ENCODE measurements at places on chromosomes 3 and 15.

GRCh38 chr3:197349368-197349767 lies 51.0 kb upstream of the DLG1 start:
- DNase-seq = no peak

GRCh38 chr15:96038650-96039049 lies 291.9 kb upstream of the NR2F2 start:
- no peak for DNase-seq

- DNase-seq = no peak
Measured at GRCh38 chr3:167225821-167226220, 154.3 kb downstream of the ZBBX start.

- DNase-seq = no peak
Measured at GRCh38 chr3:128016502-128016901, 35.7 kb upstream of the SEC61A1 start.

DNA sequence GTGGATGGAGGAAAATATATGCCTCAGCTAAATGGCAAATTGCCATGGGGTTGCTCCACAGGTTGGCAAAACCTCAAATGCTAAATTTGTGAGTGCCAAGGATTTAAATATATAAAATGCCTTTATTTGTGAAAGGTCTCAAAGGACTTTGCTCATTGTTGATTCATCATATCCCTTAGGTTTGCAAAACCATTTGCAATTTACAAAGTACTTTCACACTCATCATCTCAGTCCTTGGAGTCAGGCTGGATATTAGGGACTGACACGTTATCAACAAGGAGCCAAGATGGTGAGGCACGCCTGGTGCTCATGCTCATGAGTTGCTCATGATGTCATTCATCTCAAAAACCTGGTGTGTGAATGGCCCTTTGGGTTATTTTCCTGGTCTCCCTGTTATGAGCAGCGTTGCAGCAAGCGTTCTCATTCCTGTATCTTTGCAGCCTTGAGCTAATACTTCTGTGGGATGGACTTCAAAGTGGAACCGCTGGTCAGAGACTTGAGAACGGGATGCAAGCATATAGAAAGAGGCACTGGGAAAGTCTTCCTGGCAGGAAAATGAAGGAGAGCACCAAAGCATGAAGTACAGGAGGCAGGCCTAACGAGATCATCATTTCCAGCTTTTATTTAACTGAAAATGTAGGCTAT lies 66.0 kb downstream of the MYO1E start:
- DNase-seq = no peak

DNA sequence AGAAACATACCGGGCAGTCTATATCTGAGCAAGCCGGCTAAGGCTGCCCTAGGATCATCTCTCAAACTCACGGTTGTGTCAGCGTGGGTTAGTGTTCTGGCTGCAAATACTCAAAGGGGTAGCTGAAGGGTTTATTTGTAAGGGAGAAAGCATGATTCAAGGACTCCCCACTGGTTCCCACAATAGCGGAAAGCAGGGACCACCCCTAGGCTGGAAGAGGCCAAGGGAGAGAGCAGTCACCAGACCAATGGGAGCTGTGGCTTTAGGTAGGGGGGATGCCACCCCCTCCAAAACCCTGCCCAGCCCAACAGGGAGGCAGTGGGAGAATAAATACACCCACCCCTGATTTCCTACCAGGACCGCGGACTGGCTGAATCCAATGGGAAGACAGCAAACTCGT lies 7.3 kb upstream of the LMCD1 start:
- no peak for DNase-seq

DNA sequence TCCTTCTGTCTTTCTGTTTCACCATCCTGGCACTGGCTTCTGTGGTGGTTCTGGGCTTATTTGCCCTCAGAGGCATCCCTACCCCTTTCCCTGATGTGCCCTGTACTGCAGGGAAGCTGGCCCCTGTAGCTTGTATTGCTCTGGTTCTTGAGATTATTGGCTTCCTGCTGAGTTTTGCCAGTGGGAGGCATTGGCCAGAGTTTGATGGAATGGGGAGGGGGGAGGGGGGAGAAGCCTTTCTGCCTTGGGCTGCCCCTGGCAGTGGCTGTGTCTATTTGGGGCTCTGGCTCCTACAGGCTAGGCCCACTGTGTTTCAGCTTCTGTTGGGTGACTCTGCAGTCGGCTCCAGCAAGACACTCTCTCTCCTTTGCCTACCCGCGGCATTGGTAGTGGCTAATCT lies 41.6 kb upstream of the SEMA6D start:
- DNase-seq = no peak

GRCh38 chr15:63793046-63793483 lies 40.7 kb downstream of the HERC1 start:
- no peak for DNase-seq

GRCh38 chr3:145182196-145182911 lies 978.6 kb downstream of the PLOD2 start:
- DNase-seq = no peak

GRCh38 chr15:70494852-70495571 lies 268.3 kb downstream of the UACA start:
- DNase-seq = no peak

DNA sequence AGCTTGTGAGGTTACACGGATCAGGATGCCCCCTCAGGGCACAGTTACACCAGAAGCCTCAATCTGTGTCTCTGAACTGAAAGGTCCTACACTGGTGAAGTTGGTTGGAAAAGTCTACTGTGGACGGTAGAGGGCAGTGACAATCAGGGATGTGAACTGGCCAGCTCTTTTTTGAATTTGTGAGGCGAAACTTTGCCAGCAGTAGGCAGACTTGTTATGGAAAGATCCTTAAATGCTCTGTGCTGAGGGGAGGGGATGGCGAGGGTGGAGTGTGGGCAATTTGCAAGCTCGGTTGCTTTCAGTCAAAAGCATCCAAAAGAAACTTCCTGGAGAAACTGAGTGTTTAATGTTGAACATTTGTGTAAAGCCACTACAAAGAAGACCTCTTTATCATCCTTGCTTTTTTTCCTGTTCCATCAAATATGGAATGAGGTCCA lies 127.4 kb upstream of the ABHD17C start:
- peak; percentile 72 for DNase-seq

GRCh38 chr15:89805241-89806209 lies 9.1 kb downstream of the ANPEP start:
- DNase-seq = no peak

GRCh38 chr3:108378153-108378951 lies 82.0 kb downstream of the HHLA2 start:
- no peak for DNase-seq

- no peak for DNase-seq
Measured at GRCh38 chr15:49620199-49620598, 419 bp downstream of the FAM227B start.

DNA sequence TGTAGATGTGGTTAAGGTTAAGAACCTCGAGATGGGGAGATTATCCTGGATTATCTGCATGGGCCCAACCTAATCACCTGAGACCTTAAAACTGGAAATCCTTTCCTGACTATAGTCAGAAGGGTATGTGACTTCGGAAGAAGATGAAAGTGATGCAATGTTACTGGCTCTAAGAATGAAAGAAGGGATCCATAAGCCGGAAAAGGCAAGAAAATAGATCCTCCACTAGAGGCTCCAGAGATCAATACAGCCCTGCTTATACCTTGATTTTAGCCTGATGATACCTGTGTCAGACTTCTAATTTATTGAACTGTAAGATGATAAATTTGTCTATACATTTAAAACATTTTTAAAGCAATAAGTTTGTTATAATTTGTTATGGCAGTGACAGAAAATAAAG lies 21.5 kb upstream of the GASK1A start:
- DNase-seq = no peak

DNA sequence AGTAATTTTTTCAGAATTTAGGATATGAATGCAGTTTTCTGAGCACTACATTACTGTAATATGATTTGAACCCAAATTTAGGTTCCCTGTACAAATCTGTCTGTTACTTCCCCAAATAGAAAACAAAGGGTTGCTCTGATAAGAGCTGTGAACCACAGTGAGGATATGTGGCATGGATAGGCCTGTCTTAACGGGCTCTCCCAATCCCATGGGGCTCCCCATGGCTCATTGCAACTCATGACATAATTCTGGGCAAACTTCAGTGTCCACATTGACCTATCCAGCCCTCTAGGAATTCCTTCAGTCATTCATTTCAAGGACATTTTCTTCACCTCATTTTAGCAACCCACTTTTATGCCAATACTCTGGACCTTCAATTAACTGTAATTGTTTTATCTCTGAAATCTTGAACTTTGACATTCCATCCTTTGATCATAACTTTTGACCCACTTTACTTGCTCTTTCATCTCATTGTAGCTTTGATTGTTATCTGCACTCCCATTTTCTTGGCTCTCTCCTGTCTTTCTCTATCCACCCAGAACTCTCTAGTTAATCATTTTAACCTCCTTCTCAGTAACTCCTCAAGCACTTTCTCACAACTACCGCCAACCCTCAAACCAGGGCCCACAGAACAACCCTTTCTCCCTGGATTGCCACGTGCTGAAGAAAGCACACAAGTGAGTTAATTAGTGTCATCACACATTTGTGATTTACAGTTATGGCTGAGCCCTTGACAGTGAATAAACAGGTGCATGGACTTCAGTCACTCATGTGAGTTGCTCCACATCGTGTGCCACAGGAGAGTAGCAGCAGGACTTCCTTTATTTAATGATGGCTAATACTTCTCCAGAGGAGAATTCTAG lies 94.9 kb upstream of the AADACL2 start:
- no peak for DNase-seq

GRCh38 chr15:99279827-99280226 lies 28.5 kb downstream of the LRRC28 start:
- no peak for DNase-seq

GRCh38 chr15:78362716-78363380 lies 22.7 kb downstream of the CRABP1 start:
- DNase-seq = no peak

- no peak for DNase-seq
Measured at GRCh38 chr3:140303875-140304274, 368.9 kb downstream of the CLSTN2 start.

GRCh38 chr3:123047062-123047319 lies 19.4 kb upstream of the SEMA5B start:
- DNase-seq = no peak

DNA sequence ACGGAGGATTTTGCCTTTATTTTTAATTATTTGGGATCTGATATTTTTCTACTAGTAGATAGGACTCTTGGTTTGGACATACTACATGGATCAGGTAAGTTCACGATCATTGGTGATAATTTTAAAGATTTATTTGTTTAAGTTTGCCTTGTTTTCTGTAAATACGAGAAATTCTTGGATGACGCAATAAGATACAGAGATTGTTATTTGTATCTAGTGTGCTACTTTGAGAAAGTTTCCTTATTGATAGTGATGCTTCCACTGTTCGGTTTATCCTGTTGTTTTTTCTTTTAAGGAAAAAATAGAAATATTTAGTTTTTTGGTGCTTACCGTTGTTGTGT lies 577 bp downstream of the CHD2 start:
- DNase-seq = no peak

DNA sequence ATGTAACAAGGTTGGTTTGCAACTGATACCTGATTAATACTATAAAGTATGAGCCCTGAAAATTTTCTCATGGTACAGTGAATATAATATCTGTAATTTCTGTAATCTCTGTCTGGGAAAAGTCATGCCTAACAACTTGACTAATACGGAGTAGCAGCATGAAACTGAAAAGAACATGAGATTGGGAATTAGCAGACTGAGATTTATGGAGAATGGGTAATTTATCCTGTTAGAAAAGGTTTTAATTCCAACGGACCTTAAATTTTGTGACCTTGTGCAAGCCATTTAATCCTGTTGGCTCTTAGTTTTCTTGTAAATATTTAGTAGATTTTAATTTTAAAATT lies 90.2 kb upstream of the CMC1 start:
- no peak for DNase-seq

DNA sequence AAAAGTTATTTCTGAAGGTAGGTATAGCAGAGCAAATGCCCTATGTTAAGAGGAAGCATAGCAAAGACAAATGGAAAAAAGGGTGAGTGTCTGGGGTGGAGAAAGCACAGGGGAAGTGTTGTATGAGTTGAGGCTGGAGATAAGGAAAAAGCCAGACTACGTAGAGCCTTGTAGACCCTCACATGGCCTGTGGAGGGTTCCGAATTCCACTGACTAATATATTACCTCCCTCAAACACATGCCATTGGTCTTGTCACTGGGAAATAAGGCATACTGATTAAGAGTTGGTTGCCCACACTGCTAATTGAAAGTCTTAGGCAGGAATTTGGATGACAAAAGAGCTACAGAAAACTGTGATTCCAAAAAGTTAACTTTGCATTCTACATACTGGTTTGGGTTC lies 65.2 kb downstream of the TRAT1 start:
- DNase-seq = no peak

GRCh38 chr3:39292961-39293360 lies 13.1 kb upstream of the CX3CR1 start:
- no peak for DNase-seq

GRCh38 chr15:99359769-99360168 lies 108.5 kb downstream of the LRRC28 start:
- DNase-seq = no peak

- DNase-seq = no peak
Measured at GRCh38 chr15:87394676-87395075, 861.9 kb downstream of the NTRK3 start.

- DNase-seq = no peak
Measured at GRCh38 chr15:34754674-34755418, at the start of gene GJD2. Gene GJD2, minus strand, starts transcription at chr15:34754998. Its CDS starts 510 bp downstream, at chr15:34754488.

GRCh38 chr3:117297065-117297464 lies 587.5 kb downstream of the TUSC7 start:
- no peak for DNase-seq

DNA sequence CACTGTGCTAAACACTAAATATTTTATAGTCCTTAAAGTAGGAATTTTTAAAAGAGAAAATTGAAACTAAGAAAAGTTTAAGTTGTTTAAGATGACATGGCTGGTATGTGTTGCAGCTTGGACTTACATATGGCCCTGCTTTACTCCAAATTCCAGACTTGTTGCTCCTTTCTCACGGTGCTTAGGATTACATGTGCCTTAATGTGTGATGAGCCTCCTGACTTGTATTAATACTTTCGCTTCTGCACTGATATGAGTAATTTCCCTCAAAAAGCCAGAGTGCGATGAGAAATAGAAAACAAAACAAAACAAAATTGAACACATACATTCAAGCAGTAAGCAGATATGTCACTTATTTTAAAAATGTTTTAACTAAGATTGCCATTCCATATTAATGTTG lies 250.2 kb downstream of the VGLL3 start:
- no peak for DNase-seq

- no peak for DNase-seq
Measured at GRCh38 chr3:31853580-31853979, 127.5 kb downstream of the OSBPL10 start.

DNA sequence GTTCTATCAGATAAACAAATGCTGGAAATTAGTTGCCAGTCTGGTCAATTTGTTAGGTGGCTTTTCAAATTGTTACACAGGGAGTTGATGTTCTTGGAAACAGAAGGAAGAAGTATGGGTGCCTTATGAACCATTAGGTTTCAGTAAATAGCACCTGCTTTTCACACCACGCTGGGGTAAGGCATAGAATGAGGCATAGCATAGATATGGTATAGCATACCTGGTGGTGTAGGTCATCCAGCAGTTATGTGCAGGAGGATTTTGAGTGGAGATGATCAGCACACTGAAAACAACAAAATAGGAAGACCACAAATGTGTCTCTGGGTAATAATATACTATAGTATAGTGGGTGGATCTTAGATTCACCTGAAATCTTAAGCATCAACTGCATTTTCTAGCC lies 121.4 kb downstream of the GMPS start:
- DNase-seq = no peak

- peak; percentile 60 for DNase-seq
Measured at GRCh38 chr3:194871143-194871863, 185.6 kb downstream of the FAM43A start.

GRCh38 chr3:193388361-193388760 lies 9.8 kb upstream of the ATP13A5 start:
- no peak for DNase-seq
